ENCODE measurements at places on chromosomes 1 and 21. TPM values are rescaled to one million over a fixed set of nuclear protein-coding genes. Genes with fewer than 3 reads are reported as not detected.

Gene GBP7
- total RNA-seq = not detected

Gene OVAAL
- not detected for total RNA-seq

Gene DNAJC28
- total RNA-seq = 1.00 TPM

Gene HYI
- 16.2 TPM for total RNA-seq

Gene MATN1
- total RNA-seq = not detected

Gene RASSF5
- 0.34 TPM for total RNA-seq

Gene RORC
- not detected for total RNA-seq

Gene CEP170
- total RNA-seq = 170 TPM

Gene KRTAP26-1
- total RNA-seq = not detected

Gene C1orf210
- total RNA-seq = not detected

Gene S100A3
- 1.5 TPM for total RNA-seq

Gene RUNX3
- total RNA-seq = 26.6 TPM

Gene CPTP
- total RNA-seq = 15.6 TPM

Data from melanocyte of skin (primary cell).